ENCODE measurements at places on chromosomes 5 and 9.

- DNase-seq = no peak
Measured at GRCh38 chr9:15416880-15417279, 5.8 kb upstream of the SNAPC3 start.

GRCh38 chr9:98374385-98375051, 119.1 kb upstream of the TBC1D2 start:
- DNase-seq = no peak

DNA sequence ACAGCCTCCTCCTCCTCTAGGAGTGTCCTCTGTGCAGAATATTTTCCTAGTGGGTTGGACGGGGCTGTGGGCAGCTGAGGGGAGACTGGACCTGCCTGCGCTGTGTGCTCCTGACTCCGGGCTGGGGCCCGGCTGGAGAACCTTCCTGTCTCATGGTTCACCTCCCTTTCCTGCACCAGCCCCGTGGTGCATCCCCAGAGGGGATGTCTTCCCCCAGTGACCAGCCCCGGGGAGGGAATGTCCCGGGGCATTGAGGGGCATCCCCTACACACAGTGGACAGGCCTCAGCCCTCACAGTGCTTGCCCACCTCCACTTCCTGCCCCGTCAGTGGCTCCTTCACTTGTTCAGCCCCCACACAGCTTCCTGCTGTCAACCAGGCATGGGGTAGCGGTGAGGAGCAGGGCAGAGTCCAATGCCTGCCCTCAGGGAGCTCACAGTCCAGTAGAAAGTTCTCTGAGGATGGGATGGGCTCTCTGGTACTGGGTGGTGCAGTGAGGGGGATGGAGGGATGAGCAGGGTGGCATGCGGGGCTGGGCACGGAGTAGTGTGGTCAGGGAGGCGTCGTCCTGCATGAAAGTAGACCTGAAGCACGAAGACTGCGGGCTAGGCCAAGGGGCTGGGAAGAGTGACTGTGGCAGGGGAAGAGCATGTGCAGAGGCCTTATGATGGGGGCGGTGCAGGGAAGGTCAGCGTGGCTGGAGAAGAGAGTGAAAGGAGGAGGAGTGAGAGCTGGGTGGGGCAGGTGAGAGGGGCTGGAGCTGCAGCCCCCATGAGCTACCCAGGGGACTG, 52.1 kb upstream of the PITX1 start:
- DNase-seq = no peak

DNA sequence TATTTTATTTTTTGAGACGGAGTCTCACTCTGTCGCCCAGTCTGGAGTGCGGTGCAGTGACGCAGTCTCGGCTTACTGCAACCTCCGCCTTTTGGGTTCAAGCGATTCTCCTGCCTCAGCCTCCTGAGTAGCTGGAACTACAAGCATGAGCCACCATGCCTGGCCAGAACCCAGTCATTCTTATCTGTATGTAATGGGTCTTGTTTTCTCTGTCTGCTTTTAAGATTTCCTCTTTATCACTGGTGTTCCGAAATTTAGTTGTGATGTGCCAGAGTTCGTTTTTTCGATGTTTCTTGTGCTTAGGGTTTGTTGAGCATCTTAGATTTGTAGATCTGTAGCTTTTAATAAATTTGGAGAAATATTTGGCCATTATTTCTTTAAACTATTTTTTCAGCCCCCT, 19.2 kb downstream of the SLC25A25 start:
- DNase-seq = no peak

GRCh38 chr9:109733690-109734089, 46.3 kb upstream of the PALM2AKAP2 start:
- DNase-seq = no peak

DNA sequence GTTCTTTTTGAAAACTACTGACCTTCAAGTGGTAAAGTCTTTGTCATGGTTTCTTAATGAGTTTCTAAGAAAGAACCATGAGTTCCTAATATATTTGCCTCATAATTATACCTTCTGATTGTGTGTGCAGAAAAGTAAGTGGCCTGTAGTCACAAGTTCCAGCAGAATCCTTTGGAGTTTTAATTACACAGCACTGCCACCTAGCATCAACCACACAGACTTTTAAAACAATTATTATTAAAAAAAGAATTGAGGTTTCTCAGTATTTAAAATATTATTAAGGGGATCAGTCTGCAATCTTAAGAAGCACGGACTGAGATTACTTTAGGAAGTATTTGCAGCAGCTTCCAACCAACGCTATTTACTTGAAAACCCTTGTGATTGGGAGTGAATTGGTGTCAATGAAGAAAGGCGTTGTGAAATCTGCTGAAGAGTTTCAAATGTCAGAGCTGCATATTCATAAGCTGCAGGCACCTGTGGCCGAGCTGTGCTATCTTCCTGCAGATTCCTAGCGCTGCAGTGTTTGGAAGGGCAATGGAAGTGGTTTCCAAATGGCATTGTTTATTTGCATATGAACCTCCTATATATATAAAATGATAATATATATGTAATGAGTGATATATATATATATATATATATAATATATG, 1074.2 kb upstream of the WWC1 start:
- no peak for DNase-seq

- no peak for DNase-seq
Measured at GRCh38 chr9:34999576-34999975, 10.0 kb downstream of the DNAJB5 start.

DNA sequence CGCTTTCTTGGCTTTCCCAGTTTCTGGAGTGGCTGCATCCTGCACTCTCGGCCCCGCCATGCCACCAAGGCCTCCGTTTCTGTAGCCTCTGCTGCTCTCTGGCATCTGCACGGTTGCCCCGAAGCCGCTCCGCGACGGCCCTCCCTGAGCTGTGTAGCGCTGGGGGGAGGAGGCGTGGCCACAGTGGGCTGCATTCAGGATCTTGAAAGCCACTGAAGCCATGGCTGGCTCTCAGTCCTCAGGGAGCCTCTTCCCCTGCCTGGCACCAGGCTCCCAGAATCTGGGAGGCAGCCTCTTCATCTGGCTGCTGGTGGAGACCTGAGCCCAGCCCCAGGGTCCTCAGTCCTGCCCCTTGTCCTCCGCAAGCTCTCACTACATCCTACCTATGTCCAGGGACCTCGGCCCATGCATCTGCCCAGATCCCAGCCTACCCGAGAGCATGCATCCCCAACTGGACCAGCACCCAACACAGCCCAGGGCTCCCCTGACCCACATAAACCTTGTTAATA, 25.1 kb downstream of the PAEP start:
- no peak for DNase-seq

DNA sequence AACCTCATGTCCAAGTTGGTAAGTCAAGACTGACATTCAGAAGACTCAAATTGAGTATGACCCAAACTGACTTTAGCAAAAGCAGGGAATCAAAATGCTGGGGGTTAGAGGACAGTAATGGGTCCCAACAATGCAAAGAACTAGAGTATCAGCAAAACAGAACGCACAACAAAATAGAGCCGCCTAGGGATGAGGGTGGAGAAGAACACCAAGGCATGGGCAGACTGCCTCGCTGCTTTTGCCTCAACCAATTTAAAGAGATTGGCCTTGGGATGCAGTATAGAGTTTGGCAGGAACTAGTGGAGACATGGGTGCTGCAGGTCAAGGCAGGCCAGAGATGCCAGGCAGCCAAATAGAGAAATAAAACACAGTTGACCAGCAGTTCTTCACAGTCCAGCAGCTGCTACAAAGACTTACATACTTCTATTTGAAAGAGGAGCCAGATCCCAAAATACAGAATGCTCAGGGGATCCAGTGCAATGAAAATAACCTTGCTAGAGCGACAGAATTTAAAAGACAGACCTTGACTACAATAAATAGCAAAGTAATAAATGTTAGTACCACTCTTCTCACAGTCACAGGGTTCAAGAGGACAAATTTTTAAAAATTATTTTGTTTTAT, 83.9 kb upstream of the NIPBL start:
- DNase-seq = no peak

GRCh38 chr5:60563696-60564324, 136.2 kb downstream of the DEPDC1B start:
- no peak for DNase-seq

GRCh38 chr5:90902651-90903386, 344.2 kb downstream of the ADGRV1 start:
- no peak for DNase-seq

DNA sequence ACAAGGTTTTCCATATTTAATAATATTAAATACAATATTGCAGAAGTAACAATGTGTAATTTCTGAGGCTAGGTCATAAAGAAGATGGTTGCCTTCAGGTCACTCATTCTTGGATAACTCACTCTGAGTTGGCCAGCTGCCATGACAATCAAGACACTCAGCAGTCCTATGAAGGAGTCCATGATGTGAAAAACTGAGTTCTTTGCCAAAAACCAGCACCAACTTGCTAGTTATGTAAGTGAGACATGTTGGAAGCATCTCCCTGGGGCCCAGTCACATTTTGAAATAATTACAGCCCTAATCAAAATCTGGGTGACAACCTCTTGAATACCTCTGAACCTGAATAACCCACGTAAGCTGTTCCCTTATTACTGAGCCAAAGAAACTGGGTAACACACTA, 453.2 kb downstream of the CDH18 start:
- no peak for DNase-seq

DNA sequence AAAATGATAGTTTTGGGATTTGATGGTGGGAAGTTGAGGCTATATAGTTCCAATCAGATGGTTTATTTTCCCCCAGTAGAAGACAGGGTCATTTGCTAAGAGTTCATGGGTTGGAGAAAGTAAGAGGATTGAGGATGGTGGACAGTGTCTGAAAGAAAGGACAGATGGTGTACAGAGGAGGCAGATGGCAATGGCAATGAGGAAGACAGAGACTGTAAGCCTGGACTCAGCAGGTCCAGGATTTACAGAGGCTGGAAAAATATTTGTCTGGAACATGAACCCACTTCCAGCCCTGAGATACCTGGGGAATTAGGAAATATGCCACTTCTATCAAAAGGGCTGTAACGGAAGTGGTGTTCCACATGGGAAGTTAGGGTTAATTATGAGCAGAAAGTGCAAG, 84.5 kb downstream of the PCSK1 start:
- DNase-seq = no peak

GRCh38 chr5:99032234-99033013, 103.6 kb upstream of the CHD1 start:
- no peak for DNase-seq

- no peak for DNase-seq
Measured at GRCh38 chr5:153558957-153559356, 68.5 kb downstream of the GRIA1 start.

- no peak for DNase-seq
Measured at GRCh38 chr5:155655569-155655968, 642.0 kb downstream of the KIF4B start.

DNA sequence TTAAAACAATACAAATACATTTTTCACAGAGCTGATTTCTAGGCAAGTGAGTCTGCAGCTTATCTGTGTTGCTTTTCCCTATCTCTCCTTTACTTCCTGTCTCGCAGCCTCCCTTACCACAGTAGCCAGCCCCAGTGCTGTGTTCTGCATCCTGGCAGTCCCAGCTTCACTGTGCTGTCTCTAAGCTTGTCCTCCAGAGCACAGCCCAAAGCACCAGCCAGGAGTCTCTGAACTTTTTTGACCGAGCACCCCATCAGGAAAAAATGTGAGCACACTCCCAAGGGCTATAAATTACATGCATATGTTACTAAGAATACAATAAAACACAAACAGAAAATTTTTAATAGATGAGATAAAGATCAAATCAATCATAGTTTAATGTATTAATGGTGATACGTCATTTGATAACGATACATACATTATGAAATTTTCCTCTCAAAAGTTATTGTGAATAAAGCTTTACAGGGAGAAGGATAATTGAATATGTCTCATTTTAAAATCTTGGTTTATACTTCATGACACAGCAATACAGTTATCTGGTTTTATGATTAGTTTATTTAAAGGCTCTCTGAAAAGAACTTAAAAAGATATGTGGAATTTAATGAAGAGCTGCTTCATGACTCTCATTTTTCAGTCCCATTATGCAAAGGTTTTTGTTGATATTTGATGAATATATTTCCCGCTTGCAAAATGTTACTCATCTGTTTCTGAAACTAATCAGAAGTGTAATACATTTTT, 7.3 kb upstream of the RHOBTB3 start:
- DNase-seq = no peak

GRCh38 chr9:16526380-16526779, 344.1 kb downstream of the BNC2 start:
- DNase-seq = no peak

DNA sequence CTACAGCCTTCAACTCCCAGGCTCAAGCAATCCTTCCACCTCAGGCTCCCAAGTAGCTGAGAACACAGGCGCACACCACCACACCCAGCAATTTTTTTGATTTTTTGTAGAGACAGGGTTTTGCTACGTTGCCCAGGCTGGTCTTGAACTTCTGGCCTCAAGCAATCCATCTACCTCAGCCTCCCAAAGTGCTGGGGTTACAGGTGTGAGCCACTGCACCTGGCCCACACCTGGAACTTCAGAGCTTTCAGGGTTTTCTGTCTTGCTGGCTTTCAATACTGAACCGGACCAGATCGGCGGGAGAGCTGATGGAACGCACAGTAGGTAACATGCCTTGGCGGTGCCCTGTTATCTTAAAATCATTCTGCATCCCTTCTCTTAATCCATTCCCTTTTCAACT, 30.8 kb downstream of the IPPK start:
- no peak for DNase-seq

GRCh38 chr5:149282966-149283332, 11.3 kb downstream of the AFAP1L1 start:
- DNase-seq = no peak

Measured in stimulated activated CD8-positive, alpha-beta memory T cell treated with anti-CD3 and anti-CD28 coated beads, Interleukin-15, amount 100 ng/mL, for 4 hours (primary cell).